ENCODE measurements at places on chromosomes 16 and 17.

GRCh38 chr16:77551357-77551756 lies 116.5 kb upstream of the ADAMTS18 start:
- DNase-seq = no peak

DNA sequence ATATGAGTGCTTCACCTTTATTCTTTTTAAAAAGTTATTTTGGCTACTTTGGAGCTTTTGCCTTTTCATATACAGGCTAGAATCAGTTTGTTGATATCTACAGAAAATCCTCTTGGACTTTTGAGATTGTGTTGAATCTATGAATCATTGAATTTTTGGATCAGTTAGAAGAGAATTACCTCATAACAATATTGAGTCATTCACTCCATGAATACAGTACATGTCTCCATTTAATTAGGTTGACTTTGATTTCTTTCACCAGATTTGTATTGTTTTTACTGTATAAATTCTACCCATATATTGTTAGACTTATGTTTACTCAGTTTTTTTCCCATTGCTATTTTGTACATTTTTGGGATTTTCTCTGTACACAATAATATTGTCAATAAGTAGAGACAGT lies 54.4 kb downstream of the TAOK1 start:
- peak; percentile 50 for DNase-seq

DNA sequence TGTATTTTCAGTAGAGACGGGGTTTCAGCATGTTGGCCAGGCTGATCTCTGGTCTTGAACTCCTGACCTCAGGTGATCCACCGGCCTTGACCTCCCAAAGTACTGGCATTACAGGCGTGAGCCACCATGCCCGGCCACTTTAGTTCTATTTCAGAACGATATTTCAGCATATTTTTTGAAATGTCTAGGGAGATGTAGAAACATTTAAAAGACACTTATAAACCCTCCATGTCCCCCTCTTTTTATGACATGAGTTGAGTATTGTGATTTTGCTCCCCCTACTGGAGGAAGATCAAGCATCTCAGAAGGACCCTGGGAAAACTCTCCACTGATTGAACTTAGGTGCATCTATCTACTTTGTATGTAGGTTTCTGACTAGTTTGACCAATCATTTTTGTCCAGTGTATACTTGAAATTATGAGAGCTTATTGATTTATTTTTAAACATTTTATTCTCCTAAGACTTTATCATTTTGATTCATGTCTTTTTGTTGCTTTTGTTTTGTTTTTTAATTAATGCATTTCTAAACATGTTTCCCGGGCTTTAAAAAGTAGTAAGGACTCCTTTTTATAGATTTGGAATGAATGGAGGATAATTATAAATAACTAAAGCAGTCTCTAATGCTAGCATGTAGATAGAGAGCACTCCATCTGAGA lies 105.1 kb downstream of the CHD9 start:
- peak; percentile 66 for DNase-seq

- DNase-seq = no peak
Measured at GRCh38 chr17:32517982-32518381, 31.2 kb downstream of the CDK5R1 start.

DNA sequence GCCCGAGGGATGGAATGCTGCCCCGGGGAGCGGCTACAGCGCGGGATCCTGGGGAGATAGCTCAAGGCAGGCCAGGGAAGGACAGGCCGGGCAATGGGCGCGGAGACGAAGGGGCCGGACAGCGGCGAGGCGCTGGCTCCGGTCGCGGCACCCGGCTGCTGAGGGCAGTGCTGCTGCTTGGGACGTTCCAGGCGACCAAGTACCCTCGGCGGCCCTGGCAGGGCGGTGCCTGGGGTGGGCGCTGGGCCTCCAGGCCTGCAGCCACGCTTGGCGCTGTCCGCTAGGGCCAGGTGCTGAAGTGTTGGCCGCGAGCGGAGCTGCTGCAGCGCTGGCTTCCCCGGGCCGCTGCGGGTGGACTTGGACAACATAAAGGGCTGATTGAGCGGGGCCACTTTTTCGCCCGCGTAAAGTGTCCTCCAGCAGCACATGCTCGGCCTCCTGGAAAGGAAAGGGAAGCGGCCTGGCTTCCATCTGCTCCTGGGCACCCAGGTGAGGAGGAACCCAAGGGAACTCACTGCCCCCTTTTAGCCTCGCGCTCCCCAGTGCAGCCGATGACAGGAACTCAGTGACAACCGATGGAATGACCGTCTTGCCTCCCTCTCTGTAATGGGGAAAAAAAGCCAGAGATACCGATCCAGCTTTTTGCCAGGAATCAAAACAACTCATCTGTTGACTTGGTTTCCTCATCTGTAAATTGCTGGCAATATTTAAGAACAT lies 23.7 kb downstream of the CLEC3A start:
- DNase-seq = peak; percentile 85

DNA sequence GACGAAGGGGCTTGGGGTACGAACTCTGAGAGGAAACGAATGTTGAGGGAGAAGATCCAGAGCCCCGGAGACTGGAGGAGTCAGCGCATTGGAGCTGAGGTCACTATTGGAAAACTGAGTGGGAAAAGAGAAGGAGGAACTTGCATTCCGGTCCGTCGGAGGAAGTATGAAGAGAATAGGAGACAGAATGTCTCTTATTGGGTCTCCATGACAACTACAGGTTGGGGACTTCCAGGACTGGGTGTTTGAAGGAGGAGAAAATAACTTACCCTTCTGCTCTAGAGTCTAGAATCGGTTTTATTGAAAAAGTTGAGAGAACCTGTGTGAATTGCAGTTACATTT lies 537 bp downstream of the GOSR1 start:
- DNase-seq = no peak

DNA sequence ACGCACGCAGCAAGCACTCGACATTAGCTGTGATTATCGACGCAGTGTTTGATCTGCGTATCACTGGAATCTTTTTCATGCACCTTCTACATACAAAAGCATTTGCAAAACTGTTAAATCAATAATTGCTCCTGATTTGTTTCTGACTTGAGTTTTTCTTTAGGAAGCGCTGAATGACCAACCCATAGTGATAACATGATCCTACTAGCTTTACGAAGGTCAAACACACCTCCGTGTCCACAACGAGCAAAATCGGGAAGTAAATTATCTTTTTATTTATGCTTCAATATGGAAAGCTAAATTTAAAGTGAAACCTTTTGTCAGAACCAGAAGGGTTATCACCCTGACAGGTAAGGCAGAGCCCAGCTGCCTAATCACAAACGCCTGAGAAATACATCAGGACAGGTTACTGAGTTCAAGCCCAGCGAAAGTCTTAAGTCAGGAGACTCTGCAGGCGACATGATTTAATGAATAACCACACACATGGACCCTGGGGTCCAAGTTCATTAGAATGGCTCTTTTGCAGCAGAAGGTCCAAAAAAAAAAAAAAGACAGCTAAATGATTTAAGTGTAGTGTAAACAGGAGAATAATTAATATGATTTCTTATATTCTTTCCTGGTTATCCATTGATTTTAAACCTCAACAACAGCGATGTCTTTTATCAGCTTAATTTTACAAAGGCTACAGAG lies 104.2 kb downstream of the ADCY9 start:
- no peak for DNase-seq

DNA sequence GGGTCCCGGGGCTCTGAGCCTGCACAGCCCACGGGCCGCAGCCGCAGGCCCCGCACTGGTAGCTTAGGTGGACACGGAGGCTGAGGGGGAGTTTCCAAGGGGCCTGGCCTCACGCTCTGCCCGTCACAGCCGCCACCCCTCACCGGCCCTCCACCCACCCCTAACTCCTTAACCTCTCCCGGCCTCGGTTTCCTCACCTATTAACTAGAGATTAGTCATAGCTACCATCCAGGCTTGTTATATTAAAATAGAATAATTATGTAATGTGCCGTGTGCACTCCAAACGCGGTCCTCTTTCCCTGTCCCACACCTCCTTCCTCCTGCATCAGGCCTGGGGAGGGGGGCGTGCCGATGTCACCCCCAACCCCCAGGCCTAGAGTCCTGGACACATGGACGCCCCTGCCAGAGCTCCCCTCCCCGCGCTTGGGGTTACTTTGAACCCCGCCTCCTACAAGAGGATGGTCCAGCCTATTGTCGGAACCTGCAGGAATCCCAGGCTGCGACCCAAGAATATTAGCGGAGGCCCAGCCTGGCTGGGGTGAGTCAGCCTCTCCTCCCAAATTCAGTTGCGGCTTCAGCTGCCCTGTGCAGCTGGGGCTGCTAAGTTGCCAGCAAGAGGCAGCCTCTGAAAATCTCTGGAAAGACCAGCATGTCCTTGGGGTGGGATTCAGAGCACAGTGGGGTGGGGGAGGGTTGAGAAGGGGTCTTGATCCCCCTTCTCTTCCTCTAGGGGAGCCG lies 17.3 kb downstream of the SOCS3 start:
- peak; percentile 90 for DNase-seq

- DNase-seq = no peak
Measured at GRCh38 chr17:72460711-72461110, 339.9 kb downstream of the SOX9 start.

GRCh38 chr16:16131659-16132058 lies 91.6 kb downstream of the ABCC6 start:
- DNase-seq = no peak

Measured in umbilical cord (tissue), 2 donors.